ENCODE measurements at places on chromosomes 5 and 9. TPM values are rescaled to one million over a fixed set of nuclear protein-coding genes. Genes with fewer than 3 reads are reported as not detected.

MAST4 gene
- 55.3 TPM for total RNA-seq

LOX gene
- 9.9 TPM for total RNA-seq

MARCHF6 gene
- total RNA-seq, result 36.3 TPM

PPP3R2 gene
- not detected for total RNA-seq

SLC31A1 gene
- total RNA-seq, result 11.0 TPM

TRIM36 gene
- 0.76 TPM for total RNA-seq

PCDHA1 gene
- total RNA-seq, result not detected

C9orf50 gene
- not detected for total RNA-seq
